ENCODE measurements at places on chromosomes 1 and 21.
A peak's percentile ranks its signal among the peaks of the same experiment; 100 is the strongest.

DNA sequence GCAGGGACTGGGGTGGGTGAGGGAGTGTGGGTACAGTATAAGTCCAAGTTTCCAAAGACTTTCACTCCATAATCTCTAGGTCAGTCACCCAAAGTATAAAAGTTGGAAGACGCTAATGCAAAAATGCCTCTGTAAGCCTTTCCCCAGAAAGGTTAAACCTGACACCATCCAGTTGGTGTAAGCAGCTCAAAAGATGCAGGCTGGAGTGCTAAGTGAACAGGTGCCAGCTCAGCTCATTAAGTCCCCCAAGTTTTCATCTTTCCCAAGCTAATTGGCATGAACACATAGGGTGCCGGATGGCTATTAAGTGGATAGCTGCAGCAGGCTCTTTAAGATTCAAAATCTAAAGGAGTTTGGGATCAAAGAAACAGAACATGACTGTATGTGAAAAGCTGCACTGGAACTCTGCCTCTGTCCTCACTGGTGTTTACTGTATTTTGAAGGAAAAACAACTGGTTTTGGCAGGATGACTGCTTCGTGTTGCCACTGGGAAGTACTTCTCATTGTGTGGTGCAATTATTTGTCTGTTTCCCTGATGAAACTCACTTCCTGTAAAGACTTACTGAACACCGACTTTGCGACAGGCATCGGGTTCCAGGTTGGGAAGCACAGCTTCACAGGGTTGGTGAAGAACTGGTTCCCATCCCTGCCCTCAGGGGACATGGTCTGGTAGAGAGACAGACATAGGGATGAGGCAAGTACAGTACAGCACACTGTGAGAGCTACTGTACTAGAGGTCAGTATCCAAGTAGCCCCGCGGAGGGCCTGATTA is 152.7 kb downstream of the DAB1 start:
- no peak for DNase-seq

GRCh38 chr1:22969304-22969709 is 3.4 kb downstream of the LACTBL1 start:
- no peak for DNase-seq

- no peak for DNase-seq
Measured at GRCh38 chr1:72693376-72693775, 411.0 kb upstream of the NEGR1 start.

- DNase-seq = peak; percentile 60
Measured at GRCh38 chr1:229342656-229343569, at the start of gene CCSAP. CCSAP (minus strand) TSS chr1:229343047; CDS start chr1:229342465, 582 bp downstream.

DNA sequence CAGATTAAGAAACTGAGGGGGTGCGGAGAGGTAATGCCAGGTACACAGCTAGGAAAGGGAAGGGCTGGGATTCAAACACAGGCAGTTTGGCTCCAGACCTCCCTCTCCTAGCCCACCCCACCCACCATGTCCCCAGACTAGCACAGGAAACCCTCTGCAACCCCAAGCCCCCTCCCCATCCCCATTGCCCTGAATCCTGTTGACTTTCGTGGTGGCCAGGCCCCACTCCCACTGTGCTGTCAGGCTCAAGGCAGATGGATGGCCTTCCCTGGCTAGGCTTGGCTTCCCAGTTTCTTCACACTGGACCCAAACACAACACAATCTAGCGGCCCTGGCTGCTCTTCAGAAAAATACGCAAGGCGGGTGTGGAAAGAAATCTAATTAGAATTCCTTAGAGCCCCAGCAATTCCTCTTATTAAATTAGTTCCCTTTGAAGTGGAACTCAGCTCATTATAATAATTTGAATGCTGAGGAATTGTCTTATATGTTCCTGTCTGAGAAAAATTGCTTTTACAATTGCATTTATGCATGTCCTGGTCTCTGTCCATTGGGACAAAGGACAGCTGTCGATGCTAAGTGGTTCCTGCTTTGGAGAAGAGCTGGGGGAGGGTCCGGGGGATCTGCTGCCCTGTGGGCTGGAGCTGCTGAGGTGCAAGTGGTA is 97.4 kb downstream of the SYF2 start:
- DNase-seq = no peak

DNA sequence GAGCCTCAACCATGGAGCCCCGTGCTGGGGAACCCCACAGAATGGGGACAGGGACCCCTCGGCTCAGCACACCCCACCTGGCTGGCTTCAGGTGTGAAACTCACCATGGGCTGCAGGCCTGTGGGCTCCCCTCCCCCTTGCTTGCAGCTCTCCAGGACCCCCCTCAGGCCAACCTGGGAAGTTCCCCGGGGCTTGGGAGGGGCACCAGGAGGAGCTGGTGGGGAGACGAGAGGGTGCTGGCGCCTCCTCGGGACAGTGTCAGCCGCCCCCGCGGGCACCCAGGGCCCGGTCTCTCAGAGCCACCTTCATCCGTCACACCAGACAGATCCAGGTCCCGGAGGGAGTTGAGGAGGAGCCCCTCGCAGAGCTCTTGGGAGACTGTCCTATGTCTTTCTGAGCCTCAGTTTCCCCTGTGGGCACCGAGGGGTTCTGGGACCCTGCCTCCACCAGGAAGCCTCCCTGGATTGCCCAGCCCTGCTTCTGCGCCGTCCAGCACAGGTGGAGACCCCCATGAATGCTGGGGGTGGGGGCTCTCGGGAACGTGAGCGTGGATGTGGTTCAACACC is 657 bp upstream of the TNFRSF18 start:
- no peak for DNase-seq

GRCh38 chr1:3999941-4000735 is 100.1 kb upstream of the C1orf174 start:
- no peak for DNase-seq

DNA sequence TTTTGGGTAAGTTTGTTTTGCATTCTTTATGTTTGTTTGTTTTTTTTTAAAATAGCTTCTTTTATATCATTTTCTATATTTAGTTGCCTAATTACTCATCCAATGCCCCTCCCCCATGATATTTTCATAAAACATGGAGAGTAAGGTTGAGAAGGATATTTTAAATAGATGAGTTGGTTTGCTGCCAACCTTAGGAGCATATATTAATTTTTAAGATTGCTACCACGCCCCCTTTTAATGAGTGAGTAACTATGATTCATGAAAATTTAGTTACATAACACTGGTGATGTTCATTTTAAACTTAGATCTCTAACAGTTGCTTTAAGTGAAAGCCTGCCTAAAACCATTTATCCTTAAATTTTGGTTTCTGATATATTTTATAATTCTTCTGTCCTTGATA is 18.7 kb downstream of the TMEM50A start:
- DNase-seq = no peak

DNA sequence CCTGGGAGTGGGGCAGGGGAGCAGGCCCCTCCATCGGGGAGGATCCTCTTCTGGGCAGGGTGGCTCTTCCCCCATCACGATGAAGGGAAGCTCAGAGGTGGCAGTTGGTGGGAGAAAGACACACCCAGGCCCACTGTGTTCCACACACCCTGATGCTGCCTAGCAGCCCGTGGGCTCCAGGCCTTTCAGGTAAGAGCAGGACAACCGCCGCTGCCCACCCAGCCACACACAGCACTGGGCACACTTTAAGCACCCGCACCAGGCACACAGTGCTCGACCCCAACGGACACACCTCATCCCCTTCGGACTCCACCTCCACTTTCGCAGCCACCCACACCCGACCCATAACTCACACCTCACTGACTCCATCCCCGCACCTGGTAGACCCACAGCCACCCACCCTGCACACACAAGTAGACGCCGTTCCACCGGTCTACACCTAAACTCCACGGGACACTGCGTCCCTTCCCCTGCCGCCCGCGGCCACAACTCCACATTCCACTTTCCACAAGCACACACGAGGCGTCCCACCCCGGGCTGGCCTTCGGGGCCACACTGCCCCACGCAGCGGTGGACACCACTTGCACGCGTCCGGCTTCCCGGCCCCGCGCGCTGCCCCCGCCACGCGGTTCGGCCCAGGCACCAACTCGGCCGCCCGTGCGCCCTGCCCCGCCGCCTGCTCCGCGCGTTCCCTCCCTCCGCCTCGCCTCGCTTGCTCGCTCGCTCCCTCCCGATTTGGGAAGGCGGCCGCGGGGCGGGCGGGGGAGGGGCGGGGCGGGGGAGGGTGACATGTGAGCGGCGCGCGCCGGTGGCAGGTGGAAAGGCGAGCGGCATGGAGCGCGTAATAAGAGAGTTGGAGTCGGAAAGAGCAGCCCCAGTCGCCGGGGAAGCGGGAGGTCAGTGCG is at the start of gene KCNQ4:
TSS of gene KCNQ4 (plus strand) at position 787 of the 905 bp plus-strand sequence. CDS start 307 bp downstream, outside the sequence.
- DNase-seq = peak; percentile 16

- no peak for DNase-seq
Measured at GRCh38 chr1:187275346-187275745, 446.6 kb downstream of the PLA2G4A start.

DNA sequence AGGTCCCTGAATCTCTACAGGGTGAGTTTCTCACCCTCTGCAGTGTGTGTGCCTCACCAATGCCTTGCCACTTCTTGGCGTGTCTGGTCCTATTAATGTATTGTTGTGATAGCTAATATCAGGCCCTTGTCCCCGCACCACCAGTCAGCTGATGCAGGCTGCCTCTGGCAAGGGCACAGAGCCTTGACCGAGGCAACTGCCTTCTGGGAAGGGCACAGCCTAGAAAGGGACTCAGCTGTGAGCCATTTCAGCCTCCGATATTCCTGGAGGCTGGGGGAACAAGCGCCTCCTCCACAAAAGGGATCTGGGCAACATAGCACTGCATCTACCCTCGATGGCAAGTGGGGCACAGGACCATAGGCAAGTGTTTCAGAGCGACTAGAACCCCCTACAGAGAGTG is 27.0 kb downstream of the IL10RB start:
- DNase-seq = no peak

DNA sequence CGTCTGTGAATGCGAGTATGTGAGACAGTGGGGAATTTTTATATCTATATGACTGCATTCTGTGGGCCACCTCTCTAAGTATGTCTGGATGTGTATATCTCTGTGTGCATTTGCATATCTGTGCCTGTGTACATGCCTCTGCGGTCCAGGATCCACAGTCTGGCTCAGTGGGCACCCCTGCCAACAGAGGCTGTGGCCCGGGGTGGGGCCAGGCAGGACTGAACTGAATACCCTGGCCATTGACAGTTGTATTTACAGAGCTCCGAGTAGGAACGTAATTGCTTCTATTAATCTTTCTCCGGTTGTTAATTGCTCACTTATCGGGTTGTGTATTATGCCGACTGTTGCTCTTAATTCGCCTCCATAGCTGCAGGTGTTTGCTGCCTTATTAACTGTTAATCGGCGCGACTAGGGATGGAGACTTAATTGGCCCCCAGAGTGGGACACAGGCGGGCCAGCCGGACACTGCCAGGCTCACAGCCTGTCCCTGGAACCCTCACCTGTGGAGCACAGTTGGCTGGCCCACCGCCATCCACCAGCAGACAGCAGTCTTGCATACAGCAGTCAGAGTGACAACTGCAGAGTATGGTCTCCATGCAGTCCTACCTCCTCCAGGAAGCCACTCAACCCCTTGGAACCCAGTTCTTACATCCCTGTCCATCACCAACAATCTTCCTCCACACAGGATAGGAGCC is 22.4 kb upstream of the ADGRB2 start:
- DNase-seq = no peak

DNA sequence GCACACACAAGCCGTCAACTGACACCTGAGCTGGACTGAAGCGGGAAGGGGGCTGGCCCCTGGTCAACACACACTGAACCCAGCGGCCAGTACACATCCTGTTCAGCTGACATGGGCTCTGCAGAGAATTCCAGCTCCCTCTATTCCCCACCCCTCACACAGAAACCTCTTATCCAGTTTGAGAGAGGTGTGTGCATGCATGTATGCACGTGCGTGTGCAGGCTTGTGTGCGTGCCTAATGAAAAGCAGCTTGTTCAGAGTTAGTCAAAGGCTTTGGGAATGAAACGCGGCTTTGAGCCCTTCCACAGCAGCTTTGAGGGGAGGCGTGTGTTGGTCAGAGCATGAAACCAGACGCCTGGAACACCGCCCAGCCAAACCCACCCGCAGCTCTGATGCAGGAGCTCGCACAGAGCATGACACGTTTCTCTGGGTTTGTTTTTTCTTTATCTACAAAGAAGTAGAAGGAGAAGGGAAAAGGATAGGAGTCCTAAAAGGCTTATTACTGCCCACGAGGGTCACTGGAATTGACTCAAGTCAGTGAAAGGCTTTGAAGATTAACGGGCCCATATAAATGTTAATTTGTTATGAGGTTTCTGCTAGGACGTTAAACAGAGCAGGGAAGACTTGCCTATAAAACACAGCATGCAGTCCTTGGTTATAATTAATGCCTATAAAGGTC is 184.2 kb downstream of the ETS2 start:
- DNase-seq = no peak

GRCh38 chr1:223067914-223068313 is 75.1 kb downstream of the TLR5 start:
- DNase-seq = no peak

DNA sequence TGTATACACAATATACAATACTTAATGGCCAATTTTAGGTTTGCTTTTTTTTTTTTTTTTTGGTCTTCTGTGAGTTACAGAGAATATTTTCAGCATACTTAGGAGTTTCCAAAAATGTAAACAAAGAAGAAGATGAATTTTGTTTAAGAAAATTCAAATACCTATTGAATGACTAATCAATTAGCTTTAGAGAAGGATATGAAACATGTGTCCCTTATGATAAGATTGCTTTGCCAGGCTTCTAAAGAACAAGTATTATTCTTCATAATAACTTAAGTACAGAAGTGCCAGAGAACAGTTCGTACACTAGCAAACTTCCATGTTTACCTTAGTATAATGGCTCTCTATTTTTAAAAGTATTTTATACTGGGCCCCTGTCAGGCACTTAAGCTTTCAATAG is 1191.0 kb upstream of the NCAM2 start:
- DNase-seq = no peak

DNA sequence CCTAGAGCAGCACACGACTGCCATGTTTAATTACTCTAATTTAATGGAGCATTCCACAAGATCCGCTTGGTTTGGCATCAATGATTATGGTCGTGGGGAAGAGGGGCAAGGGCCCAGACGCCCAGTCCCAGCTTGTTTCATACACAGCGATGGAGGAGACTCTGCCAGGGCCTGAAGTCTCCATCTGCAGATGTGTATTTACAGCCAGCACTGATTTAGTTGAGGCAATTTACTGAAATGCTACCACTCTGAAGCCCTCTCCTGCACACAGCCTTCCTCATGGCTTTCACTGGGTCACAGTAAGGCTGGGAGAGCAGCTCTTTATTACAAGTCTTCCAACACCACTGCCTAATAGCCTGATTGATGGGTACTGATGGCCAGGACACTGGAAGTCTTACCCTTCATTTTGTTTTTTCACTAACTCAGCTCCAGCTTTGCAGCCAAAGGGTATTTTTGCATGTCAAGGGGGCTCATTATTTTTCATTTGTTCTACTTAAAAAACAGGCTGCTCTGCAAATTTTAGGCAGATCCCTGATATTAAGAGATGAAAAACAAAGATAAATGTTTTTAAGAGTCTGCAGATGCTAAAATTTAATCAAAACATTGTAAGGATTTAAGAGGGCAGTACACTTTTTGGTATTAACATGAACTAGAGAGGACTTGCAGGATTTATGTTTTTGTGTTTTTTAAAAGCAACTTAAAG is 236.3 kb downstream of the SIPA1L2 start:
- no peak for DNase-seq

Data from substantia nigra (tissue), 51 donors.